ENCODE measurements at places on chromosomes 16 and 17.
A peak's percentile ranks its signal among the peaks of the same experiment; 100 is the strongest.

- DNase-seq: no peak
Observed at GRCh38 chr16:12291989-12292759, 315.6 kb downstream of the SNX29 start.

GRCh38 chr17:39722965-39723848 lies 7.1 kb downstream of the MIEN1 start:
- DNase-seq: no peak

GRCh38 chr16:85902366-85903155 lies 3.6 kb downstream of the IRF8 start:
- no peak for DNase-seq

DNA sequence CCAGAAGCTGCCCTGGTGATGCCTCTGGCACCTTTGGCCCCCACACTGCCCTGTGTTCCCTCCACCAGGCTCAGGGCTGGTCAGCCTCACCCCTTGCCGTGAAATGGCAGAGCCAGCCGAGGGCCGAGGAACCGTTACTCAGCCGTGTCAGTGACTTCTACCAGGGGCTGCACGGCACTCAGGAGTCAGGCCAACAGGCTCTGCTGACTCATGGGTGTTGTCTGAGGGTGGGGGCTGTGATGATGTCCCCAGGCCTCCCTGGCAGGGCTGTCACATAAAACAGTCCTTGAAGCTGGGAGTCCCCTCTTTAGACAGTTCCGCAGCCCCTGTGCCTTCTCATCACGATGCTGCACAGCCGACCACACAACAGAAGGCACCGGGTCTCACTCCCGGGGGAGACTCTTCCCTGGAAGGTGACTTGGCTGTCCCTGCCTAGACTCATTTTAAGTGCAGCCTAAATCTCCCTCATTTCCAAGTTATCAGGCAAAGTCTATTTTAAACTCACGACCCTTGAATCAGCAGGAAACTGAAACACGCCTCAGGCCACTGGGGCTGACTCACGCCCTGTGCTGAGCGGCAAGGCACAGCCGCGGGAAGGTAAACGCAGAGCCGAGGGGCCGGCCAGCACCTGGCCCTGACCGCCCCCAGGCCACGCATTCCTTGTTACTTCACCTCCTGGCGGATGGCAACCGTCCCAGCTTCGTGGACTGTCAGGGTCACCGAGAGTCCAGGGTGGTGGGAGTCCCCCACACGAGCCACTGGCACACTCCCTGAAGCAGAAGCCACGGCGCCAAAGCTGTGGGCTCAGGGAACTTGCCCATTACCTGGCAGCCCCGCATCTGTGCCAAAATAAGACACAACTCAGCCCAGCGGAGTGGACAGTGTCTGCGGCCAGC lies 102.6 kb downstream of the ZNF778 start:
- DNase-seq: no peak

DNA sequence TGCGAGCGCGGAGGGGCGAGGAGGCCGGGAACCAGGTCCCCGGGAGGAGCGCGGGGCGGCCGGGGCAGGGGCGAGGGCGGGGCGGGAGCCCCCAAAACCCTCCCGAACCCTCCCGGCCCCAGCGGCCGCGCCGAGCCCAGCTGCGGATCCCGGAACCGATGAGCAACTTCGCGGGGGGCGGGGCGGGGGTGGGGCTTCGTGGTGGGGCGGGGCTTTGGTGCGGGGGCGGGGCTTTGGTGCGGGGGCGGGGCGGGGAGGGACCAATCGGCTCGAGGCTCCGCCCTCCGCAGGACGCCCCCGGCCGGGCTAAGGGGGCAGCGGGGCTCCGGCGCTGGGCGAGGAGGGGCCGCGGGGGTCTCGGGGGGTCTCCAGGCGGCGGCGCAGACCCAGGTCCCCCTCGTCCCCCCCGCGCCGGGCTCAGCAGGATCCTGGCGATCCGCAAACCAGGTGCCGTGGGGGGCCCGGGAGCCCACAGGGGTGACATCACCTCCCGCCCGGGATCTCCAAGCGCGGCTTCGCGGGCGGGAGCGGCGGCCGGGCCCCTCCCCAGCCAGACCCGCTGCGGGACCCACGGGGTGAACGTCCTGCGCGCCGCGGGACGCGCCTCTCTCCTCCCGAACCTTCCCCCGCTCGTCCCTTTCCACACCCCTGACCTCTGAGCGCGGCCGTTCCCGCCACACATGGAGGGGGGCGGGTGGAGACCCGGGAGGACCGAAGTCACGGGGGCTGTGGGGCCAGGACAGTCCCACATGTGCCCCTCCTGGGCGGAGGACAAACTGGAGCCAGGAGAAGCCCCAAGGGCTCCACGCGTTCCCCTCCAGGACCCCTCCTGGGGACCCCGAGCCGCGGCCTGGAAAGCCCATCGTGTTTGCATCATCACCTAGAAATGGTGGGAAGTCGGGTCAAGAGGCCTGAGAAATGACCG lies at the start of gene ABR:
Gene ABR, minus strand, starts transcription at position 164 of the 925 bp plus-strand sequence. CDS start 254 bp downstream, outside the sequence.
- peak; percentile 48 for DNase-seq

GRCh38 chr17:74214484-74215341 lies 1.3 kb downstream of the TTYH2 start:
- no peak for DNase-seq

- DNase-seq: no peak
Observed at GRCh38 chr16:68972720-68973119, 129.4 kb downstream of the TANGO6 start.

Data from stimulated activated CD8-positive, alpha-beta memory T cell treated with anti-CD3 and anti-CD28 coated beads, Interleukin-2, amount 100 ng/mL, for 1 hour (primary cell).